ENCODE measurements at places on chromosomes 6 and 20.

GRCh38 chr6:129634411-129635230 lies 75.4 kb downstream of the ARHGAP18 start:
- DNase-seq: no peak

DNA sequence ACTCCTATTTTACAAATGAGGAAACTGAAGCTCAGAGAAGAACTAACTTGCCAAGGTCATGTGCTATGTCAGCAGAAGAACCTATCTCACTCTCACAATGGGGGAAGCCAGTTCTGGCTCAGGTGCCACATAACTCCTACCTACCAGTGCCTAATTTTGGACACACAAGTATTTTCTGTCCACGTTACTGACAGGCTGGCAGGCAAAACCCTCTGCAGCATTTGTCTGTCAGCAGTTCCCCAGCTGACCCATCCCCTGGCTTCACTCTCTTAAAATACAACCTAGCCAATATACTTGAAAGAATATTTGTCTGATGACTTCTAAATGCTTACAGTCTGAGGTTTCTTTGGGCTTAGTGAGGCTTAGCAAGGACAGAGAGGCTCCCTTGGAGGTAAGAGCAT lies 15.5 kb downstream of the GSS start:
- DNase-seq: no peak

DNA sequence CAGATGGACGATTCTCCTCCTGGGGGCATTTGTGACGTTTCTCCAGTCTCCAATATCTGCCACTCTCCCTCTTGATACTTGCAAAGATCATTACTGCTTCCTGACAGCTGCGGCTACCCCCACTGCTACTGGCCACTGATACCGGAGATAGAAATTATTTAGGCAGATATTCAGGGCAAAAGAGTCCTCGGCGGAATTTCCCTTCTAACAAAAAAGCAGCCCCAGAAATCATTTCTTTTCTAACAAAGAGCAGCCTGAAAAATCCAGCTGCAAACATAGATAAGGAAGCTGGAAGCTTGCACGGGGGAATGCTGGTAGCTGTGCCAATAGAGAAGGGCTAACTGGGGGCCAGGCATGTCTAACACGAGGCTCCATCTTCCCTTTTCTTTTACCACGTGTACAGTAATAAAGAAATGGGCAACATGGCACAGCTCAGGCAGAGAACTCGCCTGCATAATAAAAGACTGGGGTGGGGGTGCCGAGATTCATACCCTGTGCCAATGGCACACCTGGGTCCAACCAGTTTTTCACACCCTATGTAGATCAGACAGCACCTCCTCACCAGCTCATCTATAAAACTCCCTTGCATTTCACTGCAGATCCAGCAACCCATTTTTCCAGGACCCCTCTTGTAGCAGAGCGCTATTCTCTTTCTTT lies 6.1 kb downstream of the TP53RK start:
- no peak for DNase-seq

DNA sequence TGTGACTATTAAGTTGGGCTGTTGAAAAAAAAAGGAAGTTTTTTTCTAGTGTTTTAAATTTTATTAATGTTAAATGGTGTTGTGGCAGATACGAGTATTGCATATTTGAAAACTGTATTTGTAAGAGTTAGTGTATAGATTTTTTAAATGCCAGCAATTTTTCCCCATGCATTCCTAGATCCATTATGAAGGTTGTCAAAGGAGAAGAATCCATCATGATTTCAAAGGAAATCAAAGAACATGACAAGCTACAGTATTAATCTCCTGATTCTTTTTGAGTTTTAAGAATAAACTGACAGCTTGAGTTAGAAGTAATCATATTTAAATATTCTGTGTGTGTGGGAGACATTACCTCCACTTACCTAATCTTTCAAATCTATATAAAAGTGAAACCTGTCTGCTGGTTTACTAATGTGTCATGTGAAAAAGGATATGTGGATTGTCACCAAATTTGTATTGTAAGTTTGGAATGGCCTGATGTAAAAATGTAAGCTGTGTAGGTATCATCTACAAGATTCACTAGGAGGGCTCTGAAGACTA lies 111.0 kb upstream of the HS3ST5 start:
- no peak for DNase-seq

DNA sequence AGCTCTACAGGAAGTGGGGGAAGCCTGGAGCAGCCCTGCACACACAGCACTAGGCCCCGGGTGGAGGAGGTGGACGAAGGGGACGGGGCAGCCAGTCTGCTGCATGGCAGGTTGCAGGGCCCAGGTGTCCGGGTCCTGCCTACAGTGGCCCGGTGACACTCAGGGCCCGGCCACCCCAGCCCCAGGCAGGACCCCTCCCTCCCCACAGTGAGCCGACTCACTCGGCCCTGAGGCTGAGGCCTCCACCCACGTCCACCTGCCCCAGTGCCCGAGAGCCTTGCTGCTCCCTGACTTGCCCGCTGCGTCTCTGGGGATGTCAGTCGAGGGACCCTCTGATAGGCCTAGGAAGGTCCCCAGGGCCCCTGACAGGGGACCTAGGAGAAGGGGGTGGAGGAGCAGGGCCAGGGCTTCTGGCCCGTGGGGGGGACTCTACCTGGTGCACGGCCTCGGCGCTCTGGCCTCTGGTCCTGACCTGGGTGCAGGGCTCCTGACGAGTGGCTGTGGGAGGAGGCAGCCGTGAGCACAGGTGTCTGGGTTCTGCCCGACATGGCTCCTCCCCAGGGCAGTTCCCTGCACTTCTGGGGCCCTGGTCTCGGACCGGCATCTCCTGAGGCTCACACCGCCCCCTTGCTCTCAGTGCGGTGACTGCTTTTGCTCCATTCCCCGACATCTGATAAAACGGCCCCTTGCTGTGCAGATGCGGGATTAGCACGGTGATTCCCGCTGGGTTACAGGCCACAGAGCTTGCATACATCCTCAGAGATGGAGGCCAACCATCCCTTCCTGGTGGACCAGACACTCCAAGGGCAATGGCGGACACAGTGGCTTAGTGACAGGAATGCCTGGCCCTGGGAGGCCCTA lies 20.1 kb downstream of the FRMD1 start:
- no peak for DNase-seq

DNA sequence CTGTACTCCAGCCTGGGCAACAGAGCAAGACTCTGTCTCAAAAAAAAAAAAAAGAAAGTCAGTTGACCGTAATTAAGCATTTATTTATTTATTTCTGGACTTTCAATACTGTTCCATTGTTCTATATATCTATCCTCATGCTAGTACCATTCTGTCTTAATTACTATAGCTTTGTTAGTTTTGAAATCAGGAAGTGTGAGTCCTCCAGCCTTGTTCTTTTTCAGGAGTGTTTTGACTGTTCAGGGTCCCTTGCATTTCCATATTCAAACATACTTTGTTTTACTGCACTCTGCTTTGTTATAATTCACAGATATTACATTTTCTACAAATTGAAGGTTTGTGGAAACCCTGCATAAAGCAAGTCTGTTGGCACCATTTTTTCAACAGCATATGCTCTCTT lies 36.7 kb upstream of the ASXL1 start:
- no peak for DNase-seq

GRCh38 chr6:104601131-104601651 lies 258.5 kb downstream of the HACE1 start:
- no peak for DNase-seq

DNA sequence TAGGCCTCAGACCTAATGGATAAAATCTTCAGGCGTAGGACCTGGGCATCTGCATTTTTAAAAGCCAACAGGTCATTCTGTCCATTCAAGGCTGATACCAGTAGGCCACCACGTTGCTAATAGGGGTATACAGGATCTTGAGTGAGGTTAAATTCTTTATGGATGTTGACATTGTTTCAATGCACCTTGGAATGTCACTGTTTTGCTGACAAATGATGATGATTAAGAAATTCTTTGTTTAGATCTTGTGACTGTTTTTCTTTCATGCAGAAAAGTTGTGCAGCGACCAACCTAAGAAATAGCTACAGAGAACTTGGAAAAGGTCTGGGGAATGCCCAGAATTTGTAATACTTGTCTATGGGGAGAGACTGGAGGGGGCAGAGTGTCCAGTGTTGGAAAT lies 101.1 kb upstream of the CLDN20 start:
- DNase-seq: no peak

GRCh38 chr6:133590814-133591213 lies 298.1 kb upstream of the TCF21 start:
- DNase-seq: no peak

DNA sequence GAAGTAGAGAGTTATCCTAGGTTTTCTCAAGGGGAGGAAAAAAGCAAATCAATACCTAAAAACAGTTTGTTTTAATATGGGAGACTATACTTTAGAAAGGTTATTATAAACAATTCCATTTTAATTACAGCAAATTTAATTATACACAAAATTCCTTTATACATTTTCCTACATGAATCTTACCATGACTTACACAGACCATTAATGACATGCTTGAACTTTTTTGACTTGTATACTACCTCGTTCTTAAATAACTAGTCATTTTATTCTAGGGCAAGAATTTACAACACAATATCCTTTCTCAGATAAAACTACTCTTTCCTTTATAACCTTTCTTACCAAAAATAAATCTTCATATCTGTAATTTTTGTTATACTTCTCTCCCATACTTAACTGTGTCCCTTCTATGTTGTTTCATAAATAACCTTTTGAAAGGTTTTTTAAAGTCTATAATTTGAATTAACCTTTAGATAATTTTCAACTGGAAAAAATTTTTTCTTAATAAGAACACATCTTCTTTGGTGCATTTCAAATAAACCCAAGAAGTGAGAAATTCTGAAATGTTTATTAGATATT lies 729.4 kb downstream of the TENT5A start:
- no peak for DNase-seq

DNA sequence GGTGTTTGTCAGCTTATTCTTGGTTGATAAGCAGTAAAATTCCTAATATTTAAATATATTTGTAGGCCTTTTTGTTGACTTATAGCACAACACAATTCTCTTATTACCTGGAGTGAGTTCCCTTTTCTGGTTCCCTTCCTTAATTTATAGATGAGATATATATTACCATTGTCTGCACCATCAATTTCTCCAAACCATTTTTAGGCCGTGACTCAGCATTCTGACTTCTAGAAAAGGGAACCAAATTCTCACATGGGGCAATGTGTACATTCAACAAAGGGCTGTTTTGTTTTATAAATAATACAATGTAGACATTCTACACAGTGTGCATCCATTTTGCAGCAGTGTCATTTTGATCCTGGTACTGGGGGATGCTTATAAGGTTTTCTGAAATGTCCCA lies 52.8 kb downstream of the NCOA7 start:
- DNase-seq: no peak

DNA sequence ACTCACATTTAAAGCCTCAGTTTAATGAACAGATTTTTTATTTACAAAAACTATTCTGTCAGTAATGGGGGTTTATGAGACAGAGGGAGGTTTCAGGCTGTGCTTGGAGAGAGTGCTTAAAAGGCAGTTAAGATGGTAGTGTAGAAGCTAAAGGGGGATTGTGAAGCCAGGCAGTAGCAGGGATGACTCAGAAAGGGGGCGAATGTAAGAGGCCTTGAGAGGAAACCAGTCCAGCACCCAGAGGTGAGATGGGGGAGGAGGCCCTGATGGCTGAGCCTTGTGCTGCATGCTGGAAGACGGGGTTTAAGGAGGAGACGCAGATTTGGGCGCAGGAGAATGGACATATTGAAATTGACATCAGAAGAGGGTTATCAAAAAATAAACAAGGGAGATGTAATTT lies 6.6 kb upstream of the SERPINB9 start:
- no peak for DNase-seq

- no peak for DNase-seq
These were observed 135.5 kb downstream of the CENPW start for GRCh38 chr6:126475449-126475848.

GRCh38 chr6:107719160-107719559 lies 105.0 kb downstream of the SCML4 start:
- DNase-seq: no peak

- no peak for DNase-seq
These were observed 104.9 kb downstream of the ASXL1 start for GRCh38 chr20:32462900-32463641.

DNA sequence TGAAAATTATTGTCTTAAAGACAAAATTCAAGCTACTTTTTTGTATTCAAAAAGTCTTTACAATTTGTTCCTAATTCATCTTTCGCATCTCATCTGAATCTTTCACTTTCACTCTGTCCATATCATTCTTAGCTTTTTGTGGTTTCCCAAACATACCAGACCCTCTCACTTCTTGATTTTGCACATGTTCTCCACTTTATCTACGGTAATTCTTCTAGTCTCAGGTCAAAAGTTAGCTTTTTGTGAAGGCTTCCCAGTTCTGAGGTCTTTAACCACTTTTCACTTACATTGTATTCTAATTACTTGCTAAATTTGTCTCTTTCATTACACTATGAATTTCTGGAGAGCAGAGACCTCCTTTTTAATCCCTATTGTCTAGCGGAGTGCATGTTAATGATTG lies 34.6 kb upstream of the EPHA7 start:
- no peak for DNase-seq

Data from NCI-H2081 treated with DMSO at 0.1 percent for 48 hours (cell line).